Pancreas (tissue), 10 donors: ENCODE measurements at places on chromosomes 2 and 18. TPM values are rescaled to one million over a fixed set of nuclear protein-coding genes. Genes with fewer than 3 reads are reported as not detected.
A peak's percentile ranks its signal among the peaks of the same experiment; 100 is the strongest.

The FSIP2 gene
- 0.12 TPM for total RNA-seq

The ATP8B1 gene
- 44.8 TPM for total RNA-seq

The DHRS9 gene
- 3.4 TPM for total RNA-seq

The SERPINB10 gene
- not detected for total RNA-seq

The GPD2 gene
- 9.0 TPM for total RNA-seq

The DNER gene
- 0.35 TPM for total RNA-seq

The MEMO1 gene
- total RNA-seq, result 18.3 TPM

The PROKR1 gene
- not detected for total RNA-seq

GRCh38 chr2:235670974-235671787, 177.3 kb downstream of the AGAP1 start:
- no peaks in the 10 kb centered on the region for H3K27me3 ChIP-seq
- DNase-seq, result peak; percentile 78
- no peaks in the 10 kb centered on the region for H3K36me3 ChIP-seq
- H3K4me3 ChIP-seq, result peak overlapping the region; percentile 50
- H3K4me1 ChIP-seq, result no peaks in the 10 kb centered on the region

GRCh38 chr18:22344445-22344844, 73.3 kb downstream of the CTAGE1 start:
- H3K4me3 ChIP-seq, result no peak overlapping the region
- no peak for DNase-seq
- H3K27ac ChIP-seq, result no peak overlapping the region
- H3K36me3 ChIP-seq, result no peaks in the 10 kb centered on the region
- H3K27me3 ChIP-seq, result no peaks in the 10 kb centered on the region
- peaks cover 9% of the 10 kb centered on the region for H3K4me1 ChIP-seq

DNA sequence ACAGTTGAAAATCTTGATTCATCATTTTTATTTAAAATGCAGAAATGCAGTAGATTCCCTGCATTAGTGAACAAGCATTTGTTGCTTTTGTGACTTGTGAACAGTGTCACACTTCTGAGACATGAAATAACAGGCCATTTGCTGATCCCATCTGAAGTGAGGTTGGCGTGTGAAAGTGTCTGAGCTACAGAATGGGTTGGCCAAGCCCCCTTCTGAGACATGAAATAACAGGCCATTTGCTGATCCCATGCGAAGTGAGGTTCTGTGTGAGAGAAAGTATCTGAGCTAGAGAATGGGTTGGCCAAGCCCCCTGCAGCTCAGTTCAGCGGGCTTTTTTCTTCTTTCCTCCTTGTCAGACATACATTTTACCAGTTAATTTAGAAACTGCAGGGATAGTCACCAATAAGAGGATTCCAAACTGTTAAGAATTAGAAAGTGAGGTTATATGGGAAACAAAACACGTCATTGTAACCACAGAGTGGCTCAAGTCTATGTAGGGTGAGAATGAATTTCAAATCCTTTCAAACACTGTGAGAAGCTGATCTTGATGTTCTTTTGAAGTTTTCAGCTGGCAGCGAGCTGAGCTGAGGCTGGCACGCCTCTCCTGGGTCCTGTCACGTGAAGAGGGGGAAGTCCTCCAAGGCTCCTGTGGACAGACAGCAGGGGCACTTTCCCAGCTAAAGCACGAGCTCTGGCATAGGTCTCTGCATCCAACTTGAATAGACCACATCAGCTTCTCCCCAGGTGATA, 339.2 kb upstream of the SALL3 start:
- no peak overlapping the region for H3K27ac ChIP-seq
- no peaks in the 10 kb centered on the region for H3K27me3 ChIP-seq
- H3K4me1 ChIP-seq, result no peaks in the 10 kb centered on the region
- no peak for DNase-seq
- H3K36me3 ChIP-seq, result no peaks in the 10 kb centered on the region
- no peak overlapping the region for H3K4me3 ChIP-seq

DNA sequence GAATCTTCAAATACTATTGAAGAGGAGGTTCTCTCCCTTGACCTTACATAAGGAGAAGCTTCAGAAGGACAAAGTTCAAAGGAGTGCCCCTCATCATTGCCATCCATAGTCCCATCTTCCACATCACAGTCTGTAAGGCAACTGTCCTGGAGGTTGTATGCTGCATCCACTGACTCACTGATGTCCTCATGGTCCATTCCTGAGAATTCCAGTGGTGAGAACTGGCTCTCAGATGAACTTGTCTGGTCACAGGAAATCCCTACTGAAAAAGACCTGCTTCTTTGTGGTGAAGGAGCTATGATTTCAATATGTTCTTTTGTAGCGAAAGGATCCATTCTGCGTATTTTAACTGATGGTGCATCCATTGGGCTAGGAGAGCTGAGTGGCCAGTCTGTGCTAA, 52.2 kb downstream of the EIF2AK3 start:
- H3K4me3 ChIP-seq, result no peak overlapping the region
- no peak for DNase-seq
- no peaks in the 10 kb centered on the region for H3K27me3 ChIP-seq
- H3K27ac ChIP-seq, result no peak overlapping the region
- H3K36me3 ChIP-seq, result no peaks in the 10 kb centered on the region
- no peaks in the 10 kb centered on the region for H3K4me1 ChIP-seq

- DNase-seq, result no peak
- H3K36me3 ChIP-seq, result no peaks in the 10 kb centered on the region
- no peak overlapping the region for H3K27ac ChIP-seq
- no peaks in the 10 kb centered on the region for H3K27me3 ChIP-seq
These were observed 80.2 kb downstream of the CLHC1 start for GRCh38 chr2:55151733-55152433.

GRCh38 chr18:23257686-23258565, 122.6 kb downstream of the CABLES1 start:
- peaks cover 12% of the 10 kb centered on the region for H3K4me1 ChIP-seq
- no peak for DNase-seq
- no peak overlapping the region for H3K27ac ChIP-seq
- H3K27me3 ChIP-seq, result no peaks in the 10 kb centered on the region

DNA sequence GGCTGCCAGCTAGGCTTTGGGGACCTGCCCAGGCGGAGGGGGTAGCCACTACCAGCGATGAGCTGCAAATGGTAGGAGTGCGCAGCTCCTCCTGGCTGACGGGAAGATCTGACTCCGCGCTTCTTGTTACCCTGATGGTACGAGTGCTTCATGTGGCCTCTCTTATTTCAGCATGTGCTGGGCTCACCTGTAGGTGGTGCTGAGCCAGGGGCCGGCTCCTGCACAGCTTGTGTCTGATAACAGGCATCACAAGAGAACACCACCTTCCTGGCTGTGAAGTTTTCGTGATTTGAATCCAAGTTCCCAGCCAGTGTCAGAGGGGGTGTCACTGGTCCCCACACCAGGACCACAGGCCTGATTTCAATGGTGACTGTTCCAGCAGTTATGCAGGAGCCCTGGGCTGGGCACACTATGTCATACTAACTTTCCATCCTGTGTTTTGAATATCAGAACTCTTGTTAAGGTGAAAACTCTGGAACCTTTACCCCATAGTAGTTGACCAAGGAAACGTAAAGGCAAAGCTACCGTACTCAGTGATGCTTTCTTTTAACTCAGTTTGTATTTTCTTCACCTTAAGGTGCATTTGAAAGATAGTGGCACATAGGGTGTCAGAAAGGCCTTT, 28.0 kb downstream of the APCDD1 start:
- DNase-seq, result no peak
- H3K4me3 ChIP-seq, result no peak overlapping the region
- no peaks in the 10 kb centered on the region for H3K36me3 ChIP-seq
- H3K27ac ChIP-seq, result no peak overlapping the region
- H3K4me1 ChIP-seq, result no peaks in the 10 kb centered on the region

DNA sequence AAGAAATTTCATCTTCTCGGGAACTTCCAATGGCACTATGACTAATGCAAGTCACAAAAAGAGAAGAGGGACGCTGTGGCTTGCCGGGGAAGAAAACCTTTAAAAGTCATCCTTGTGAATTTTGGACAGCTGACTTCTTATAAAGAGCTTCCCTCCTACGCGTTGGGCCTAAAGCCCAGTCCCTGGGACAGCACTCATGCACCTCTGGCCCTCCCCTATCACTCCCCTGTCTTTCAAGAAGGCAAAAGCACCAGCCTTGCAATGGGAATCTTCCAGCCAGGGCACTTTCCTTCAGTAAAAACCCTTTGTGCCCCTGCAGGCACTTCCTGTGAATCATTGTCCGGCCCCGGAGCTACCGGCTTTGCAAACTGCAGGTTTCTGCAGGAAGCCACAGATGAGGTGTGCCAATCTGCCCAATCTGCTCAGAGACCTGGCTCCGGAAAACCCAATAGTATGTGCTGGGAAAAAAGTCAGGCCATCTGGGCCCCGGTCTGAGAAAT, 7.1 kb downstream of the MREG start:
- no peaks in the 10 kb centered on the region for H3K27me3 ChIP-seq
- DNase-seq, result no peak
- no peak overlapping the region for H3K4me3 ChIP-seq
- no peaks in the 10 kb centered on the region for H3K4me1 ChIP-seq
- no peak overlapping the region for H3K27ac ChIP-seq

DNA sequence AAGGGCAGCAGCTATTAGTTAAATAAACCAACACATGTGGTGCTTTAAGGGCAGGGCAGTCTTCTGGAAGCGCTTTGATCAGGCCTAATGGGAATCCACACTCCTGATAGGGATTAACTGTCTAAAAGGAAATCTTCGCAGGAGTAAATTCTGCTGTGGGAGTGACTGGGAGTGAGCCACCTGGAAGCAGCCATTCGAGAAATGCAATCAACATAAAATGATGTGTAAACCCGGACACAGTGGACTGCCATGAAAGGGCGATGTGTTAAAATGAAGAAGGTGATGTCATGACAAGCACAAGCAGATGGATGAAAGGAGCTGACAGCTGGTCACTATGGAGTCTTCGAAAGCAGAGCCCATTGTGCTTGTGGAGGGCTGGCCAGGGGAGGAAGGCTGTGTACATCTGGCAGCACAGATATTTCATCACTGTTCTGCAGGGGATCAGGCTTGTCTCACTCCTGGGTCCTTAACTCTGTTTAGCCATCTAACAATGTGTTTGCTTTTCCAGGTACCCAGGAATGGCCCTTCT, 24.8 kb upstream of the GALNT14 start:
- H3K27ac ChIP-seq, result no peak overlapping the region
- no peak overlapping the region for H3K4me3 ChIP-seq
- H3K36me3 ChIP-seq, result no peaks in the 10 kb centered on the region
- H3K27me3 ChIP-seq, result no peaks in the 10 kb centered on the region
- H3K4me1 ChIP-seq, result no peaks in the 10 kb centered on the region

- no peaks in the 10 kb centered on the region for H3K4me1 ChIP-seq
- H3K27ac ChIP-seq, result no peak overlapping the region
- no peaks in the 10 kb centered on the region for H3K27me3 ChIP-seq
- peak; percentile 24 for DNase-seq
- no peak overlapping the region for H3K4me3 ChIP-seq
- no peaks in the 10 kb centered on the region for H3K36me3 ChIP-seq
These were observed 258.3 kb downstream of the SS18 start for GRCh38 chr18:25832001-25832604.

DNA sequence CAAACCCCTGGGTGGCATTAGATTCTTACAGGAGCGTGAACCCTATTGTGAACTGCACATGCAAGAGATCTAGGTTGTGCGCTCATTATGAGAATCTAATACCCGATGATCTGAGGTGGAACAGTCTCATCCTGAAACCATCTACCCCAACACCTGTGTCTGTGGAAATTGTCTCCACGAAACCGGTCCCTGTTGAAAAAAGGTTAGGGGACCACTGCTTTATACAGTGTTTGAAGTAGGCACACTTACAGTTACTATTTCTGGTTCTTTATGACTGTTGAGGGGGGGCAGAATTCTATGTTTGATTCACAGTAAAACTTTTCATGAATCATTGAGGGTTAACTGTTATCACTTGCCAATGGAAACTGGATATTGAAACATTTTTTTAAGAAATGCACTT, 72.0 kb downstream of the RIF1 start:
- H3K4me1 ChIP-seq, result no peaks in the 10 kb centered on the region
- no peak overlapping the region for H3K27ac ChIP-seq
- no peaks in the 10 kb centered on the region for H3K27me3 ChIP-seq
- no peaks in the 10 kb centered on the region for H3K36me3 ChIP-seq
- H3K4me3 ChIP-seq, result no peak overlapping the region
- no peak for DNase-seq

DNA sequence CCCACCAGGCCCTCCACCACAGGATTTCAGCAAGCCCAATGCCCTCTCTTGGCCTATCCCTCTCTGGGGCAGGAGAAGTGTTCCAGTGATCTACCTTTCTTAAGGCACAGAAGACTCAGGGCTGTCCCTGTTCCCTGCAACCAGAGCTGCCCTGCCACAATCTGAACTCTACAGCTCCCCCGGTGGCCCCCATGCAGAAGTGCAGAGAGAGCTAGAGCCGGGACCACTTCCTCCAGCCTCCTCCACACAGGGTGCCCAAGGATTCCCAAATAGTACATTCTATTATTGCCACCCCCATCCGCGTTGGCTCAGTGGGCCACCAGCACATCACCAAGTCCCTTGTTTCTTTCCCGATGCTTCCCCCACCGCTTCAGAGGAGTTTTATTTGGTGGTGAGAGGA, 114.8 kb upstream of the PTPRM start:
- H3K4me3 ChIP-seq, result no peak overlapping the region
- DNase-seq, result no peak
- H3K36me3 ChIP-seq, result no peaks in the 10 kb centered on the region
- H3K4me1 ChIP-seq, result no peaks in the 10 kb centered on the region
- H3K27ac ChIP-seq, result no peak overlapping the region
- no peaks in the 10 kb centered on the region for H3K27me3 ChIP-seq
